Vagina (tissue), 2 donors: ENCODE measurements at places on chromosomes 12 and 14.

- DNase-seq = no peak
These were observed 1.4 kb downstream of the FIGNL2 start for GRCh38 chr12:51846911-51847642.

GRCh38 chr12:62717643-62718042, 217.3 kb downstream of the PPM1H start:
- DNase-seq = no peak

DNA sequence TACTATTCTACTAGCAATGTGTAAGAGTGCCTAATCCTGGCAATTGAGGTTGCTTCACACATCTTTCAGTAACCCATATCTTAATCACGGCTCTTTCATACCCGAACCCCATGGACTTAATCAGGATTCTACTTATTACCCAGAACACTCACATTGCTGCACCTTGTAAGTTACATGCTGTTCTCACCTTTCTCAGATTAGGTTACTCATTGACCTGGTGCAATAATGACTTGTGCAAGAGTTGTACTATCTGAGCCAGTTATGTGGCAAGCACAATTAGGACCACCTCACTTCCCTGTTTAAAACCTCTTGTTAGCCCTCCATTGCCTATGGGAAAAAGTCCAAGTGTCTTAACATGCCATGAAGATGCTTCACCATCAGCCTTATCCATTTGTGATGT, 306.7 kb upstream of the E2F7 start:
- DNase-seq = no peak

DNA sequence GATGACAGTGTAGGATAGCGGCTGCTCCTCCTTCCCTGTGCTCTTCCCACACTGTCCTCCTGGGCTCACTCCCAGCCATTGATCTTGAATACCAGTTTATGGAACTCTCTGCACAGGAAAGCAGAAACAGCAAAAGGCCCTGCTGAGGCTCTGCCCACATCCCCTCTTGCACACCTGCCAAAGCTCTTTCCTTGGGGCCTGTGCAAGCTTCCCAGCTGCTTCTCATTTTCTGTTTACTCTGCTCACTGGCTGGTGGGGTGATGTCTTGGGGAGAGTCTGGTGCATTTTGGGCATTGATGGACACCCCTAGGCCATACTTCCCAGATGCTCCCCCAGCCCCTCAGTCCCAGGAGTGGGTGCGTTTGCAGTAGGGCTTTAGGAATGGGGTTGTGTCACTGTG, 361.8 kb downstream of the TMEM121 start:
- DNase-seq = peak; percentile 49

- no peak for DNase-seq
These were observed 17.6 kb upstream of the CEBPE start for GRCh38 chr14:23136566-23137133.

DNA sequence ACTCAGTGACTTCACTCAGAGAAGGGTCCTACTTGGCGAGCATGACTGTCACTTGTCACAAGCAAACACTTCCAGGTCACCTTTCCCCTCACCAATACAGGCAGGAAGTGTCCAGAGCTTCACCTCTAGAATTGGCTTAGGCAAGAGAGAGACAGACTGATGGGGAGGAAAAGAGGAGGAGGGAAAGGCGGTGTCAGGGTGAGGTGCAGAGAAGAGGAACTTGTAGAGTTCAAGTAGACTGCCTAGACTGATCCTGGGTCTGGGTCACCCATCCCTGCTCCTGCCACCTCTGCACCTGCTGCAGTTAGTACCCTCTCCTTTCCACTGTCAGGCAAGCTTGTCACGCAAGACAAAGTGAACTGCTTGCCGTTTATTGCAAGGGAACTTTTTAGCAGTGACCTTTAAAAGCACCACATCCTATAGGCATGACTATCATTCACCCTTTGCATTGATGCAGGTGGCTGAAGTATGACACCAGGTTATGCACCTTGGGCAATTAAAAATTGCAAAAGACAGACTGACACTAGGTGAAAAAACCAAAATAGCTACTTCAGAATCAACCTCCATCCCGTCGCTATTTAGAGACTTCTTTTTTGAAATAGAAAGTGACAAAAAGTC, 292.4 kb downstream of the SYT1 start:
- DNase-seq = no peak

DNA sequence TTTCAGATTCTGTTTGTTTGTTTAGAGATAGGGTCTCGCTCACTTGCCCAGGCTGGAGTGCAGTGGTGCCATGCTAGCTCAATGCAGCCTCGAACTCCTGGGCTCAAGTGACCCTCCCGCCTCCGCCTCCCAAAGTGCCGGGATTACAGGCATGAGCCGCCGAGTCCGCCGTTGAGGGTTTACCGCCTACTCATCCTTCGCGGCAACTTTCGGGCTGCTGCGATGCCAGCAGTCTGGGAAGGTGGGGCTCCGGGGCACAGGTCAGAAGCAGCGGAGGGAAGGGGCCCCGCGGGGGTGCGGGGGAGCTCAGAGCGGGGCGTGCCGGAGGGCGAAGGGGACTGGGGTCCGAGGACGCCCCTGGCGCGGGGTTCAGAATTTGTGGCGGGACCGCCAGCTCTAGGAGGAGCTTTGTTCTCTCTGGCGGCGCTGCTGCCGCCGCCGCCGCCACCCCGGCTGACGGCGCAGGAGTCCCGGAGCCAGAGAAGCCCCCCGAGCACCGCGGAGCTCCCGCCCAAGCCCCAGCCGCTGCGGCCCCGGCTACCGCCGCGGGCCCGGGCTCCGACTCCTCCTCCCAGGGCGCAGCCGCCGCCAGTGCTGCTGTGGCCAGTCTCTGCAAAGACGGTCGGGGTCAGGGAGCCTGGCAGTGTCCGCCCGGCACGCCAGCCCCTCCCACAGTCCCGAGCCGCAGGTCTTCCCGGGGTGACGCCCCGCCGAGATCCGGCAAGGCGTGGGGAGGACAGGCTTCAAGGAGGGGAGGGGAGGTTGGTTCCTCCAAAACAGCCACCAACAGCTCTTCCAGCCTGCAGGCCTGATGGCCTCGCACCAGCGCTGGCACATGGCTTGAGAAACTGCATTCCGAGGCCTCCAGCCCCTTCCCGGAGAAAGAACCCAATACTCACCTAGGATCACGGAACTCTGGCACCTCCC, 10.9 kb upstream of the KRT77 start:
- DNase-seq = no peak

- no peak for DNase-seq
These were observed 2.3 kb upstream of the NEMP1 start for GRCh38 chr12:57080855-57081254.
